ENCODE measurements at places on chromosomes 6 and 20.
A peak's percentile ranks its signal among the peaks of the same experiment; 100 is the strongest.

DNA sequence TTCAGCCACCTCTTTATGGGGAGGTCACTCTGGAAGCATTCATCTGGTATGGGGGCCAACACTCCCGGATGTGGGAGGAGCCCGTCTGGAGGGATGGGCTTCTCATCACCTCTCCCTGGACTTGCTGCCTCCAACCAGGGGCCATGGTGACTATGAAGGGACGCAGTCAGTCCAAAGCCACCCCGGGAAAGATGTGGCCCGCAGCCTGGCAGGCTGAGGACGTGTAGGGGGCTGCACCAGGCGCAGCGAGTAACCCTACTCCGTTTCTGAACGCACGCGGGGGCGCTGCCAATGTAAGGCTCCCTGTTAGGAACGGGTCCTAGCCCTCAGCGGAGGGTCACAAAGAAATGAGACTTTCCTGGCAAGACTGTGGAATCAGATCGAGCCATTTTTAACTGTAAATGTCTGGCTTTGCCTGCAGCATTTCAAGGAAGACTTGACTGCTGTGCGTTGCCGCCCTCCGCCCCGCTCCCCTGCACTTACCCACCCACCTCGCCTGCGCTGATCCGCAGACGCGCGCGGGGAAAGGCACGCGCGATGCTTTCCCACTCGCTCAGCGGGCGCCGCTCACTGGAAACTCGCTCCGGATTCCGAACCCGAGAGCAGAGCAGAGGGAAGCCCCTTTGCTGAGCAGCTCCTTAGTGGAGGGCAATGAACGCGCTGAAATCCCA, 55.1 kb downstream of the IL20RA start:
- no peak for DNase-seq

DNA sequence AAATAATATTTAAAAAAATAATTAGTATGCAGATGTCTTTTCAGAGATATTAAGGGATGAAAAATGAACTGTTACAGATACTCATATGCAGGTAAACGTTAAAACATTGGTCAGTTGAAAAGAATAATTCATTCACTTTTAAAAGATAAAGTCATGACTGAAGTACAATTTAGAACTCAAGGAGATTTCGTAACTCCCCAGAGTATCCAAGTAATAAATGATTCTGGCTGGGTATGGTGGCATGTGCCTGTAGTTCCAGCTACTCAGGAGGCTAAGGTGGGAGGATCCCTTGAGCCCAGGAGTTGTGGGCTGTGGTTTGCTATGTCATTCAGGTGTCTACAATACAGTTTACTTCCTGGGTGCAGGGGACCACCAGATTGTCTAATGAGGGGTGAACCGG, 122.3 kb upstream of the TMEM181 start:
- no peak for DNase-seq

DNA sequence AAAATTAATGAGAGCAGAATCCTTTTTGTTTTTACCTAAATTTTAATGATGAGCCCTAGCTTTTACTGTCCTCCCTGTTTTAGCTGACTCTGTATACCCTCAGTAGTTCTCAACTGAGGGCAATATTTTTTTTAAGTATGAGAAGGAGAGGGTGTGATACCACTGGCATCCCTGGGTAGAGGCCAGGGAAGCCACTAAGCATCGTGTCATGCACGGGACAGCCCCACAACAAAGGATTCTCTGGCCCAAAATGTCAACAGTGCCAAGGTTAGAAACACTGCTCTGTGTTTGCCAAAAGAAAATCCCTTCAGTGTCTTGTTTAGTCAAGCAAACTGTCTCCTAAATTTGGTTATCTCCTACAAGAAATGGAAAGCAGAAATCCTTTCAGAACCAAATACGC, 210.4 kb downstream of the KCNQ5 start:
- DNase-seq = no peak

GRCh38 chr6:109118871-109119354, 23.6 kb downstream of the CEP57L1 start:
- DNase-seq = peak; percentile 40

- DNase-seq = no peak
These were observed 16.9 kb downstream of the RARS2 start for GRCh38 chr6:87572883-87573282.

- no peak for DNase-seq
These were observed 1.4 kb downstream of the GRIK2 start for GRCh38 chr6:101394936-101395335.
